ENCODE measurements at places on chromosomes 5 and 9.

GRCh38 chr9:35758475-35759050 is 4.5 kb upstream of the MSMP start:
- DNase-seq: peak; percentile 30

GRCh38 chr5:39158127-39158593 is 61.2 kb downstream of the FYB1 start:
- peak; percentile 49 for DNase-seq

- no peak for DNase-seq
Observed at GRCh38 chr9:95954940-95955339, 79.4 kb downstream of the ERCC6L2 start.

DNA sequence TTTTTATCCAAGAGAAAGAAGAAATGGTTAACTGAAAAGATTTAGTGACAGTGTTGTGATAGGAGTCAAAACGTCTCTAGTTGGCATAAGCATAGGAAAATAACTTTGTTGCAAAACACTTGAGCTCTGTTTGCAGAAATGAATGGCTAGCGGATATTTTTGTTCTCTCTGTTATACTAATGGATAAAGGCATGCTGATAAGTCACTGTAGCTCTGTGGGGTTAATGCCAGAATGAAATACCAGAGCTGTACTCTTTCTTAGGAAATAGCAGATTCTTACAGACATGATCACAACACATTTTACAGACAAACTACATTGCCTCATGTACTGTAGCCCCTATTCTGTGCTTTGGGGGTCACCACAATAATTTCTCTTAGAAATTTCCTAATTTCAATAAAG is 202.8 kb downstream of the DMRTA1 start:
- DNase-seq: peak; percentile 64

- no peak for DNase-seq
Observed at GRCh38 chr9:98191671-98192502, 550 bp downstream of the CORO2A start.

GRCh38 chr5:152389208-152389849 is 15.8 kb downstream of the NMUR2 start:
- no peak for DNase-seq

DNA sequence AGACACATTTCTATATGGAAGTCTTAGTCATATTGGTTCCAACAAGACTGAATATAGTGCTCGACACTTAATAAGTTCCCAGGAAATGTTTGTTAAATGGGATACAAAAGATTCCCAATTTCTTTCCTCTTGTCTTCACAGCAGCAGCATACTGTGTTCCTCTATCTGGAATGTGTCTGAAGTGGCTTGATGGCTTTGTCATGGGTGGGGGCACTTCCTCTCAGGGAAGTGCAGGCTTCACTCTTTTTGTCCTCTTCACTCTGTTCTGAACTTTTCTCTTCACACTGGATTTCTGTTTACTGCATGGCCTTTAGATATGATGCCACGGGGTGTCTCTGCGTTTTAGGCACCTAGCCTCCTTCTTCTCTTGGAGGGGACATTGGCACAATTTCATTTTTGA is 127.7 kb upstream of the C9orf72 start:
- no peak for DNase-seq

DNA sequence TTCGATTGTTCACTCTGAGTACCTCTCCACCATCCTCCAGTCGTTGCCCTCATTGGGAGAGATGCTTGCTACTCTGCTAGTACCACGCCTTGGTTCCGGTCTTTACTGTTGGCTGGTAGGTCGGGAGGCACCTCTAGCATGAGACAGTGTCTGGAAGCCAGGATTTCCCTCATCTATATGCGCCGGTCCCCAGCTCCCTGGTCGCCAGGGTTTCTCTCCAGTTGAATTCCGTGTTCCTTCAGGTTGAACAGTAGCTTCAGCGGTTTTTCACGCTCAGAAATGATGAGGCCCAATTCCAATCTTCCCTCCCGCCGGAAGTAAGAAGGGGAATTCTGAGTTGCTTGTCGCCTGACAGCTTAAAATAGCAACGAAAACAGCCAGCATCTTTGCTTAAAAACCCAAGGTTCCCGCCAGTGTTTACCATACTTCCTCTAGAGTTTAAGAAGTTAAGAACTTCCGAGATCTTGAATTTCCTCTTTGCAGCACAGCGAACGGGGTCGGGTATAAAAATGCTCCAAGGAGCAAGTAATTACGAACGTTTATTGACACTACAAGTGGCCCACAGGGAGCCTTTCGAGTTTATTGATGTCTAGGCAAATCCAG is 1.3 kb upstream of the ST8SIA4 start:
- DNase-seq: no peak

DNA sequence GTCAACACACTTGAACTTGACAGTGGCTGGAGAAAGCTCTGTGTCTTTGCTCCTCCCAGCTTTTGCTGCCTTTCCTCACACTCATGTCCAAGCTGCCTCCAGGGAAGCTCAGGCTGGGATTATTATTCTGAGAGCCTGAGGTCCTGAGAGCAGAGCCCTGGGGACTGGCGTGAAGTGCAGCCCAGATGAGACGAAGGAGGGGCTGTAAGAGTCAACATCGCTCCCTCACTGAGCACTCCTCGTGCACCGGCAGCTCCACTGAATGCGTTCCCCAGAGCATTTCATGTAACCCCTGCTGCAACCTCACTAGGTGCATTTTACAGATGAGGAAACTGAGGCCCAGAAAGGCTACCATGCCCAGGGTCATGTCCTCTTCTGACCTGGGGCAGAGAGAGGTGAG is 63.5 kb upstream of the PHYKPL start:
- no peak for DNase-seq

GRCh38 chr9:120893611-120894307 is 16.8 kb upstream of the PHF19 start:
- DNase-seq: peak; percentile 25

GRCh38 chr9:136951541-136952320 is at the start of gene LCN12:
LCN12 (plus strand) TSS chr9:136952273; CDS start chr9:136952328, 55 bp downstream.
- DNase-seq: no peak

GRCh38 chr9:99718631-99719030 is 103.1 kb upstream of the NR4A3 start:
- no peak for DNase-seq

GRCh38 chr9:32742296-32742695 is 41.0 kb upstream of the TMEM215 start:
- no peak for DNase-seq

GRCh38 chr5:41649659-41650058 is 139.3 kb upstream of the PLCXD3 start:
- peak; percentile 84 for DNase-seq

GRCh38 chr5:1110307-1111240 is 1.3 kb downstream of the SLC12A7 start:
- no peak for DNase-seq

DNA sequence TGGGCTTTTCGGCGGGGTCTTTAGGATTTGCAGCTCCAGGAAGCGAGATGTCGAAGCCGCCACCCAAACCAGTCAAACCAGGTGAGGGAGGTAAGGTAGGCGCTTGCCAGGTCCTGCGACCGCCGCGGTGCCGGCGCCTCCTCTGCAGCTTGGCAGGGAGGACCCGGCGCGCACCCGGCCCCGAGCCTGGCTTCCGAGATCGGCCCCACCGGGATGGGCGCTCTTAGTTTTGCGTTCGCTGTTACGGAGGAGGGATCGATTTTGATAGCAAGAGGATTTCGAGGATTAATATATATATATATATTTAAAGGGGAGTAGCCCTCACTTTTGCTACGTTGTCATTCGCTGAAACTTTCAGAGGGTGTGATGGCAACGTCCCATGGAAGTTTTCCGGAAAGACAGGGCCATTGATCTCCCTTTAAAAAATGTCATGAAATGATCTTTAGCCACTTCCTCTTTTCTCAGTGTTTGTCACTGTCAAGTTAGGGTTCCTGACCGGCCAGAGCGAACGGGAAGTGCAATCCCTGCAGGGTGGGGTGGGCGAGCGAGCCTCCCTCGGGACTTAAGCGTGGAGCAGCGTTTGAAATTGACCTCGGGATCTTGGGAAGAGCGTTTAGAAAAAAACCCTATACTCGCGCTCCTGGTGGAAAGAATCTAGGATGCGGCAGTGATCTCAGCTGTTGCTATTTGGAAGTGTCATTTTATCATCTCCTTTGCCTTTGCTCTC is 495 bp downstream of the OSTF1 start:
- DNase-seq: peak; percentile 74

- DNase-seq: peak; percentile 28
Observed at GRCh38 chr9:107227774-107228173, 55.3 kb upstream of the RAD23B start.

DNA sequence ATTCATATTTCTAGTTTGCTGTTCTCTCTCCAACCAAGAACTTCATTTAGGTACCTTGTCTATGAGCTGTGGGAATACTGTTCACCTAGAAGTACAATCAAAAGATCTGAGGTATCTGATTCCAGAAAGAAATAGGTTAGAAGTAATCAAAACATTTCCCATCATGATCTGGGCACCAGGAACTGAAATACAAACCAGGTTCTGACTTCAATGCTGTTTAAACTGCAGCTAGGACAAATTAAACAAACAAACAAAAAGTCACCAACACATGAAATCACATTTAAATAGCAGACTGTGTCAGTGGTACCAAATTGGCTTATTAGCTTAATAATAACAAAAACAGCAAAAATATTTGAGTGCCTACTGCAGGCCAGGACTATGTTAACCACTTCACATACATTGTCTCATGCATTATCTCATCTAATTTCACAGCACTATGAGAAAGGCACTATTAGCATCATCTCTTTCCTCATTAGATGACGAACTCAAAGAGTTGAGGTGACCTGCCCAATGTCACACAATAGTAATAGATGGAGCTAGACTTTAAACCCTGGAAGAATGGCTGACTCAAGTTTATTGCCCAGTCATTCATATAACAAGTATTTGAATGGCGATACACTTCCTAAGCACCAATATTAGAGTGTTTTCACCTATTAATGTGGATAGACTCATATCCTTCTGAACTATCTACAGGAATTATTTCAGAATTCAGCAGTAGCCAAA is 14.5 kb downstream of the PLPP1 start:
- DNase-seq: no peak

DNA sequence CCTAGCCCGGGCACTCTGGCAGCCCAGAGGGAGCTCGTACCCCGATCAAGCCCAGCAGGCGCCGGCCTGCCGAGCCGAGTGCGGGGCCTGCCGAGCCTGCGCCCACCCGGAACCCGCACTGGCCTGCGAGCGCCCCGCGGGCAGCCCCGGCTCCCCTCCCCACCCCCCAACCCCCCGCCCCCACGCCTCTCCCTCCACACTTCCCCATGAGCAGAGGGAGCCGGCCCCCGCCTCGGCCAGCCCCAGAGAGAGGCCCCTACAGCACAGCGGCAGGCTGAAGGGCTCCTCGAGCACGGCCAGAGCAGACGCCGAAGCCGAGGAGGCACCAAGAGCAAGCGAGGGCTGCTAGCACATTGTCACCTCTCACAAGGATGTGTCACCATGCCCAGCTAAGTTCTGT is 36.2 kb upstream of the CCDC180 start:
- DNase-seq: no peak

- DNase-seq: peak; percentile 16
Observed at GRCh38 chr5:81021486-81021885, 61.3 kb downstream of the RASGRF2 start.

GRCh38 chr9:86990290-86990689 is 43.0 kb upstream of the GAS1 start:
- DNase-seq: peak; percentile 67

DNA sequence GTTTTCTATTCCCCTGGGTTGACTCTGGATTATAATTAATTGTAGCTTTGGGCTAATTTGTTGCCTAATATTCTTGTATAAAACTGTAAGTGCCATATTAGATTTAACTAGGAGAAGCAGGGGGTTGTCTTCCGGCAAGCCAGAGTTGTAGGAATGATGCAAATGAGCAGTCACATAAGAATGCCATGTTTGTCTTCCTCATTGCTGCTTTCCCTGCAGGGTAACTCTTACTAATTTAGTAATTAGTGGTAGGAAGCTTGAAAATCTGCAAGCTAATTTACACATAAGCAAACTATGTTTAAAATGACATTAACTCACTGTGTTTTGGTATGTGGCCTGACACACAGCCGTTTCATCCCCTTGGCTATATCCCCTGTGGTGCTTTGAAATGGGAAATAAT is 527.8 kb downstream of the KCTD16 start:
- DNase-seq: peak; percentile 3

- no peak for DNase-seq
Observed at GRCh38 chr9:89481538-89481915, 16.4 kb downstream of the SEMA4D start.

- peak; percentile 61 for DNase-seq
Observed at GRCh38 chr9:125807079-125807478, 59.9 kb downstream of the PBX3 start.

- DNase-seq: peak; percentile 20
Observed at GRCh38 chr5:139181322-139181730, 16.8 kb downstream of the SIL1 start.

DNA sequence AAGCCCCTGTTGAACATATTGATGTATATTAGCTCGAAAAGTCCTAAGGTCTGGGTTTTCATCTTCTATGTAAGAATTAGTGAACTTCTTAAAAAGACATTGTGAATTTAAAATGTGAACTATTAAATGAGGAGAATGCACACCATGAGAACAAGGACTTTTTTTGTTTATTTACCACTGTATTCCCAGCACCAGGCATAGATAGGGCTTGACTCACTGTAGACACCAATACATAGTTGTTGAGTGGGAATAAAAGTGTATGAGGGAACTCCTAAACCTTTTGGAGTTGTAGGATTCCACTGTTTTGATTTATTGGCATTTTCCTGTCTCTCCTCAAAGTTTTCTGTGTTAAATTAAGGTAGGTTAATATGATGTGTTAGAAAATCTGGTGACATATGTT is 40.3 kb downstream of the NNT start:
- DNase-seq: no peak

DNA sequence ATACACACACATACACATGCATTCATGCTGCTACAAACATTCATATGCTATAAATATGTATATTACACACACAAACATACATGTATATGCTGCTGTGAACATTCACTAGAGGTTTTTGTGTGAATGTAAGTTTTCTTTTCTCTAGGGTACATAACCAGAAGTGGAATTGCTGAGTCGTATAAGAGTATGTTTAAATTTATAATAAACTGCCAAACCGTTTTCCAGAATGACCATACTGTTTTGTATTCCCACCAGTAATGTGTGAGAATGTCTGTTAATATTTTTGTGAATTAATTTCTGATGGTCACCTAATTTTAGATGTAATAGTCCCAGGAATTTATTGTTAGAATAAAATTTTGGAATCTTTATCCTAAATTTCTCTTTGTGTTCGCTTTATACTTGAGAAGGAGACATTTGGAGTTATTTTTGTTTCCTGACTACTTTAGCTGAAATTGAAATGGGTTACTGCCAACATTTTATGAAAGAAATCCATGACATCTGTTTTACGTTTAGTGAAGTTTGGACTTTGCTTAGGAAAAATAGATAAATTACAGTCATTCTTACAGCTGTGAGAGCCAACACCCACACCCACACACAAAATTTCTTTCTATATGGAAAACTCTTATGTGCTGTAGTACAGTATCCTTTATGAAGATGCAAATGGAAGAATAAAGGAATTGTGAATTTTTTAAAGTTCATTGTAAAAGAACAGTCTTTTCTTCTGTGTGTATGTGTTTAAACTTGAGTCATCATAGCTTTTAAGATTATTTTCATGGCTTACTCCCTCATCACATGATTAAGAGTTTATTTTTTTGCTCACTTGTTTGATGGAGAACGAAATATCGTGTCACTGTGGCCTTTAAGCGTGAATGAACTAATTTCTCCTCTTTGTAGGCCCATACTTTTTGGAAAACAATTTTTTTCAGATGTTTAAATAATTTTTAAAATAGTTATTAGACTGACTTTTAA is 24.3 kb downstream of the CENPP start:
- peak; percentile 79 for DNase-seq

- no peak for DNase-seq
Observed at GRCh38 chr5:40909264-40909663, at the start of gene C7. C7 (plus strand) TSS chr5:40909497; CDS start chr5:40909611, 114 bp downstream.
